Uterine smooth muscle cell (primary cell): ENCODE measurements at places on chromosomes 3 and 15. TPM values are rescaled to one million over a fixed set of nuclear protein-coding genes. Genes with fewer than 3 reads are reported as not detected.

PLD1 gene
- 12.4 and 16.7 TPM in 2 replicates for total RNA-seq

ITPKA gene
- 18.1 and 25.0 TPM in 2 replicates for total RNA-seq

CALML4 gene
- total RNA-seq = 1.1 and 1.3 TPM in 2 replicates

PLCB2 gene
- 0.12 and 0.66 TPM in 2 replicates for total RNA-seq

SYNPR gene
- not detected in 2 replicates for total RNA-seq

CYP1A2 gene
- total RNA-seq = not detected in 2 replicates

NRG4 gene
- not detected in 2 replicates for total RNA-seq

RAB5A gene
- 65.1 and 65.5 TPM in 2 replicates for total RNA-seq

B4GALT4 gene
- 36.0 and 42.1 TPM in 2 replicates for total RNA-seq

VGLL3 gene
- 11.2 and 25.5 TPM in 2 replicates for total RNA-seq

TRPM1 gene
- total RNA-seq = not detected in 2 replicates

CA12 gene
- total RNA-seq = 128 and 224 TPM in 2 replicates

GLDN gene
- total RNA-seq = 0.22 and 0.37 TPM in 2 replicates

SLC51A gene
- total RNA-seq = 0.25 TPM in 1 of 2 replicates, not detected in the other

RTP3 gene
- total RNA-seq = not detected in 2 replicates

TRIM42 gene
- not detected in 2 replicates for total RNA-seq

SLC12A1 gene
- total RNA-seq = not detected in 2 replicates

ANO10 gene
- total RNA-seq = 90.9 and 158 TPM in 2 replicates

SMCO1 gene
- not detected in 2 replicates for total RNA-seq

GOLGA8O gene
- 1.7 TPM in 1 of 2 replicates, not detected in the other for total RNA-seq

C2CD4A gene
- total RNA-seq = 0.12 TPM in 1 of 2 replicates, not detected in the other

GABRR3 gene
- total RNA-seq = not detected in 2 replicates

SEMA3B gene
- 6.8 and 29.5 TPM in 2 replicates for total RNA-seq

LRRC49 gene
- 19.7 and 20.5 TPM in 2 replicates for total RNA-seq

STAG1 gene
- 54.0 and 65.1 TPM in 2 replicates for total RNA-seq

ATP8B4 gene
- total RNA-seq = 2.1 and 9.9 TPM in 2 replicates

ARGFX gene
- total RNA-seq = not detected in 2 replicates

STRIT1 gene
- not detected in 2 replicates for total RNA-seq

CLPX gene
- 45.1 and 53.0 TPM in 2 replicates for total RNA-seq

LIPH gene
- under 0.01 TPM in 1 of 2 replicates, not detected in the other for total RNA-seq

LXN gene
- total RNA-seq = 196 and 234 TPM in 2 replicates

CTXND1 gene
- under 0.01 TPM in 2 replicates for total RNA-seq

SCAMP2 gene
- total RNA-seq = 21.2 and 22.6 TPM in 2 replicates

GOLGA6B gene
- total RNA-seq = not detected in 2 replicates

KLHL40 gene
- total RNA-seq = not detected in 2 replicates

LRRC34 gene
- 2.4 and 11.1 TPM in 2 replicates for total RNA-seq

DNAH12 gene
- total RNA-seq = under 0.01 and 0.12 TPM in 2 replicates

ZNF501 gene
- 7.1 and 8.1 TPM in 2 replicates for total RNA-seq

PPP1R14D gene
- total RNA-seq = not detected in 2 replicates

IGDCC3 gene
- total RNA-seq = under 0.01 TPM in 1 of 2 replicates, not detected in the other

CPNE9 gene
- not detected in 2 replicates for total RNA-seq

DUOXA2 gene
- total RNA-seq = not detected in 2 replicates
